Skin of body (tissue), 3 donors: ENCODE measurements at places on chromosomes 3 and 15. TPM values are rescaled to one million over a fixed set of nuclear protein-coding genes. Genes with fewer than 3 reads are reported as not detected.

KCNMB3 gene
- 2.0 TPM for total RNA-seq

GRCh38 chr3:73614419-73614818 lies 10.3 kb downstream of the PDZRN3 start:
- DNase-seq: peak; percentile 44

PCOLCE2 gene
- 2.4 TPM for total RNA-seq

DNA sequence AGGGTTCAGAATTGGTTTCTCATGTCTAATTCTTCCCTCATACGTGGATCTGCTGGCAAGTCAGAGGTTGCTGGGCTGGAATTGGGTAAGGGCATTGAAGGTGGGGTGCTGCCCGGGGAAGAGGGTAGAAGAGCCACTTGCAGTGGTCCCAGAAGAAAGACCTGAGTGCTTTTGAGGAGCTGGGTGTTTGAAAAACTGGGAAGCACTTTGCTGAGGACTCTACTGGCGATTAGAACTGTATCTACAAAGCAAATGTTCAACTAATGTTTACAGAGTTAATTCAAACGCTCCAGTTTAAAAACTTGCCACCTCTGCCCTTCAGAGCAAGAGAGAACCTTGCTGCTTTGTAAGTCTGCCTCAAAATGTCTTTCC lies 21.9 kb downstream of the TRIM71 start:
- DNase-seq: no peak

GRCh38 chr15:52626671-52627369 lies 52.4 kb downstream of the ATOSA start:
- no peak for DNase-seq

SYNPR gene
- 0.20 TPM for total RNA-seq

RIOX2 gene
- 35.7 TPM for total RNA-seq

DNA sequence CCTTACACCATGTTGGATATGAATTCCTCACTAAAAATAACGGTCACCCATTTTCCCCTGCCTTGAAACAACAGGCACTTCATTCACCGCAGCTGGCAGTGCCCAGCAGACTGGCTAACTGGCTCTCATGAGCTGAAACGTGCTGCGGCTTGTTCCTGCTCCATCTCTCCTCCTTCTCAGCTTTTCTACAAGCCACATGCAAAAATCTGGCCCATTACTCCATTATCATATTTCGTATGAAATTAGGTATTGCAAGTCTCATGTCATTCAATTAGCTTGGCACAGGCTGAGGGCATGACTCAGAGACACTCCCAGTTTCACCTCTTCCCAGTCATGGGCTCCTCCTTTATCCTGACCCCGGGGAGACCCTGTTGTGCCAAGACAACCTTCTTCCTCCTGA lies 60.0 kb downstream of the MAGEF1 start:
- DNase-seq: no peak

DNA sequence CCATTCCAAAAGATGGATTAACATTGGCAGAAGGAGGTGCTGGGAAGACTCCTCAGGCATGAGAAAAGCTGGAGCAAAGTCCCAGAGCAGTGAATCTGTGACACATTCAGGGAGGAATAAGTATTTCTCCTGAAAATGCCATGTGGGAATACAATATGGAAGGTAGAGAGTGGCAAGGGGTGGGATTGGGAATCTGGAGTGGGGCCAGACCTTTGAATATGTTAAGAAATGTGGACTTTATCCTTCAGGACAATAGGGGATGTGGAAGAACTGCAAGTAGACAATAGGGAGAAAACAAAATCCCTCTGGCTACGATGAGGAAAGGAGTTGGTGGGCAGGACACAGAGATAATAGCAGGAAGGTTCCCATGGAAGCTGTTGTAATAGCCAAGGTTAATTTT lies 305.6 kb upstream of the TGFBR2 start:
- DNase-seq: no peak

GRCh38 chr15:22735781-22736180 lies 50.7 kb upstream of the NIPA1 start:
- no peak for DNase-seq

DNA sequence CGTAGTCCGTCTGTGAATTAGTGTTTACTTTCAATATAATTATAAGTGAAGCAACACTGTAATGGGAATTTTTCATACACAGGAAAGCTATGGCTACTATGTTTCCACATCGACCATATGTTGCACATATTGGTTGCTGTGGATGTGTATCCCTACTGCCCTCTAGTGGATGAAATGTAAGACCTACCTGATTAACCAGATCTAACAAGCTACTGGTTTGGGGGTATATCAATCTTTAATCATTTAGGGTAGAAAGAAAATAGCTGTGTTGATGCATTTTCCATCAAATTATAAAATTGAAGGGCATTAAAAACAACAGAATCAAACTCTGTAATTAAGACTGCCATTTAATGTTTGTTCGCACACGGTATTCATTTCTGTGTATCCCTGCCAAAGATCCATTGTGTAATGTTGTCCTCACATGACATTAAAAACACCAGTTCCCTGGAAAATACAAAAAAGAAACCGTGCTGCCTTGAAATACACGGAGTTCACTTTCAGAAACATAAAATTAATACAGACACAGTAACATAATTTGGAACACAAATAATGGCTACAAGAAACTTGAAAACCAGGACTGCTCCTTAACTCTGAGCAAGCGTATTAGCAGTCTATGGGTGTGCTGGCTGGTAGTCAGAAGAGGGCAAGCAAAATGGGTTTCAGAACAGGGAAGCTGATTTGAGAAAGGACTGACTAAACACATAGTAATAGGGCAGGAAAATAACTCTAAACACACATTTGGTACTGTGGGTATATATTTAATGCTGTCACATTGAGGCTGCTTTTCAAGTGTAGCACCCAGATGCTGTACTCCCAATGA lies 125.1 kb downstream of the TIGIT start:
- DNase-seq: peak; percentile 93

DNA sequence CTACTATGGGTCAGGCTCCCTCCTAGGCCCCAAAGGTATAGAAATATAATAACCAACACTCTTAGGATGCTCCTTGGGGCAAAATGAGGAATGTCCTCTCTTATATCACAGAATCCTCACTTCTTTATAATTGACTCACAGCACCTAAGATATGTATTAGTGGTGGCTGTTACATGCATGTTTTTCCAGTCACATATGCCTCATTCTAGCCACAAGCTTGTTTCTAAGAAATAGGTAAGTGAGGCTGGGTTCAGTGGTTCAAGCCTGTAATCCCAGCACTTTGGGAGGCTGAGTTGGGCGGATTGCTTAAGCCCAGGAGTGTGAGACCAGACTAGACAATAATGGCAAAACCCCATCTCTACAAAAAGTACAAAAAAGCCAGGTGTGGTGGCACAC lies 57.9 kb upstream of the PSMD6 start:
- DNase-seq: no peak

GRCh38 chr15:22918056-22918455 lies 62.1 kb downstream of the CYFIP1 start:
- no peak for DNase-seq

GRCh38 chr3:10950476-10951294 lies 41.9 kb upstream of the SLC6A1 start:
- no peak for DNase-seq

DNA sequence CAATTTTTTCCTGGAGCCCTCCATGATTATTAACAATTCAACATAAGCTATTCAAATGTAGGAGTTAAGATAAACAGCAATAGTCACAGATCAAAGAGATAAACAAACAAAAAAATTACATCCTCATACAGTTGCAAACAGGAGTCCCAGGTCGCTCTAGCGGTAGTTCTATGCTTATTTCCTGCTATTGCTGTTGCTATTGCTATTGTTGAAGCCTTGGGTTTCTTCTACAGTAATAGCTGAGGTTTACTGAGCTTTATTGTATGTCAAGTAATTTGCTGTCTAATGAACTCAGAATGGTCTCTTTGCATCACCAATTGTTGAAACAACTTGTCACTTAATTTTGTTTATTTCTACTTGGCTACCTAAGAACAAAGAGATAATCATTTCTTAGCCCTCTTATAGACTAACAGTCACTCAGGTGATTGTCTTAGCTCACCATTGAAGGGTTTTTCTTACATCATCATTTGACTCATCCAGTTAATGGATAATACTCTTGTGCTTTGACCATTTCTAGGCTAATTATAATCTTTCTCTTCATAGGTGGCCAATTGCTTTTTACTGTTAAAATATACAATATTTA lies 654.6 kb downstream of the MECOM start:
- no peak for DNase-seq

UACA gene
- total RNA-seq: 105 TPM

- no peak for DNase-seq
Observed at GRCh38 chr3:188358787-188359493, 205.0 kb downstream of the LPP start.

DNA sequence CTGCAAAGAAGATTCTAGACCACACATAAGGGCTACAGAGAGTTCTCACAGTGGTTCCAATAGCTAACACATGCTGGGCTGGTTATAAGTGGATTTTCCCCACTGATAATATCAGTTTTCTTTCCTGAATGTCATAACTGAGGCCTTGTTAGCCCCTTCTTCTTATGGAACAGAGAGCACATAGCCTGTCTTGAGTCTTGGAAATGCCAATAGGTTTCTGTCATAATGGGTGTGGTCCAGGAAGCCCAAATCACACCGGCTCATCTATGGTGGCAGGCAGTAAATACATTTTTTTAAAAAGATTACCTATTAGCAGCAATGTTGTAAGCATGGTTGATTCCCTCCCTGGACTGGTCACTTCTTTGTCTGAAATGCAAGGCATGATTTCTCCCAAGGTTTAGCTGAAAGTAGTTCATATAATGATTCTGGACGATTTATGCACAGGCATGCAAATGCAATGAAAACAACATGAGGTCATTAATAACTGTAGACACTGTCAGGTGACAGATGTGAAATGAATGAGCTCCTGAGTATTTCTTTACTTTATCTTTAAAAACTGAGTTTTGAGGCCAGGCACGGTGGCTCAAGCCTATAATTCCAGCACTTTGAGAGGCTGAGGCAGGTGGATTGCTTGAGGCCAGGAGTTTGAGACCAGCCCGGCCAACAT lies 67.2 kb upstream of the ATP2C1 start:
- no peak for DNase-seq

RCCD1 gene
- 12.9 TPM for total RNA-seq

DNA sequence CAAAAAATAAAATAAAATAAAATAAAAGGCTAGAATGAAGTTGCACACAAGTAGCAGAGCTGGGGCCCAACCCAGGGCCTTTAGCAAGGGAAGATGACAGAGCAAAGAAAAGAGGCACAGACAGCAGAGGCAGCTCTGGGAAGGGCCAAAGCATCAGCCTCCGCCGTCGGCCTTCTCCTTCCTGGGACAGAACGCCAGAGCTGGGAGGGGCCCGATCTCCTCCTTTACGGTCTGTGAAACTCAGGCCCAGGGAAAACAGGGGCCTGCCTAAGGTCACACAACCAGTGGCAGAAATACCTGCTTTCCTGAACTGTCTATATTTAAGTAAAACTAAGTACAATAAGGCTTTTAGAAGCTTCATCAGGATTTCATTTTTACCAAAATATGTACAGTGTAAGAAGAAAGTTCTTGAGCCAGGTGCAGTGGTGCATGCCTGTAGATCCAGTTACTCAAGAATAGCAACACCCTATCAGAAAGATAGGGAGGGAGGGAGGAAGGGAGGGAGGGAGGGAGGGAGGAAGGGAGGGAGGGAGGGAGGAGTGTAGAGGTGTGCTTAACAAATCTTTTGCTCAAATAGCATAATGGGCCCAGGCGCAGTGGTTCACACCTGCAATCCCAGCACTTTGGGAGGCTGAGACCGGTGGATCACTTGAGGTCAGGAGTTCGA lies 43.0 kb upstream of the MUC4 start:
- DNase-seq: no peak

CPNE4 gene
- 0.20 TPM for total RNA-seq

GRCh38 chr3:99626417-99626788 lies 12.0 kb upstream of the COL8A1 start:
- no peak for DNase-seq

- DNase-seq: peak; percentile 51
Observed at GRCh38 chr3:188262913-188263683, 109.1 kb downstream of the LPP start.

DPPA2 gene
- total RNA-seq: not detected

DNA sequence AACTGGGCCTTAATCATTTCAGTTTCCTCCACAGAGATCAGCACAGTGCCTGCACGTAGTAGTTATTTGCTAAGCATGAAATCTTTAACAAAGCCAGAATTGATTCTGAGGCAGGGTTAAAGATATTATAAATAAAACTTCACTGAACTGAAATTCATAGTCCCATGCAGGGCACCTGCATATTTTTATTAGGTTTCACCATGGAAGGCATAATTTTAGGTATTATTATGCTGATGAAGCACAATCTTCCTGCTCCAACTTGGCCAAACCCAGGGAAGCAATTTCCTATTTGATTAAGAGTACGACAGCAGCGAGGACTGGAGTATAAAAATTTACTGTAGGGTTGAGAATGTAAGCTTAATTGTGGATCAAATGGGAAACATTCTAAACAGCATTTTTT lies 1070.4 kb upstream of the CFAP20DC start:
- DNase-seq: no peak

DNA sequence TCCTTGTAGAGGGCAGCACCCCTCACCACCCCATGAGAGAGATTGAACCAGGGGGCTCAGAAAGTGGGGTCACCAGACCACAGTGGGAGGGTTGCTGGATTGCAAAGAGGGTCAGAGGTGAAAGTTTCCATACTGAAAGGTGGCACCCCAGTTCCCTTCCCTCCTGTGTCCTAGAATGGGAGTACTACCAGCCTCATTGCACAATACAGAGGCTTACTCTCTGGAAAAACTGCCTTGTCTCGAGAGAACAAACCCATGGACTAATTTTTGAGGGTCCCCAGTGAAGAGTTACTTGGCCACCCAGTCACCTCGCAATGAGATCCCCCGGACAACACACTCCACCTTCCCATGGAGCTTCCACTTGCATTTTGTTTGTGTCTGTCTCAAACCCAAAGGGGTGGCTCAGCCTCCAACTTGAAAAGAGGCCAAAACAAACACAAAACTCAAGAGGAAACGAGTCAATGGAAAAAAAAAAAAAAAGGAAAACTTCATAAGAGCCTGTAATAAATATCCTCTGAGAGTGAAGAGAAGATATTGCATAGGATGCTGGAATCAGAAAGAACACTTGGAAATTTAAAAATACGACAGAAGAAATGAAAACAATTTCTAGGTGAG lies 18.6 kb downstream of the MESP2 start:
- peak; percentile 13 for DNase-seq

DNA sequence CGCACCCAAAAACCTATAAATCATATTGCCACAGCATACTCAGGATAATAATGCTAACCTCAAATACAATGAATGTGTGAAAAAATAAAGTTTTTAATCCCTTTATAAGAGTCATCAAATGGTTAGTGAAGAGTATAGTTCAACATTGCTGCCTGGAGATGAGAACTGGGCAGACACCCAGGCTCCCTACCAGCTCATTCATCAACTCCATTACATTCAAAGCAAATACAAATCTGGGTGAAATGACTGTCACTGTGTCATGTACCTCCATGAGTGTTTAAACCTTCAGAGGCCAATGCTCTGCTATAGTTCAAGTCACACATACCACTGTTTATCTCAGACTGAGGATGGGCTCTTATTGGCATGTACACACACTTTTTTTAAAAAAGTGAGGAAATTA lies 167.2 kb upstream of the KCNMB2 start:
- no peak for DNase-seq

WHAMM gene
- total RNA-seq: 5.7 TPM

GRCh38 chr3:55157731-55158130 lies 229.9 kb upstream of the LRTM1 start:
- no peak for DNase-seq

ZCWPW2 gene
- 1.5 TPM for total RNA-seq

AADAC gene
- total RNA-seq: 13.7 TPM

VIPR1 gene
- 10.1 TPM for total RNA-seq

GALNT15 gene
- total RNA-seq: 2.5 TPM

ZBED2 gene
- 1.4 TPM for total RNA-seq

CCR9 gene
- total RNA-seq: not detected
